ENCODE measurements at places on chromosomes 2 and 18.
A peak's percentile ranks its signal among the peaks of the same experiment; 100 is the strongest.

DNA sequence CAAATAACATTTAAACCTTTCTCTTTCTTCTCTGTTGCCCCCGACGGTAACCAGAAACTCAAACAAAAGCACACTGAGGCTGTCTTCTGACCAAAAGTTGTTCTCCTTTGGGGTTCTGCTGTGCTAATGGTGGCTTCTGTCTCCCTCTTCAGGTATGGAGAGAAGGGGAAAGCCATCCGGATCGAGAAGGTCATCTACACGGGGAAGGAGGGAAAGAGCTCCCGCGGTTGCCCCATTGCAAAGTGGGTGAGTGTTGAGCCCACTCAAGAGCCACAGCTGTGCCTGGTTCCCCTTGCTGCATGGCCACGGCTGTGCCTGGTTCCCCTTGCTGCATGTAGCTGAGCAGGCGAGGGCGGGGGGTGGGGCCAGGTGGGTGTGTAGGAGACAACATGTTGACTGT, 67.4 kb downstream of the BOLA3 start:
- DNase-seq, result no peak

- DNase-seq, result no peak
These were observed 22.7 kb upstream of the PKDCC start for GRCh38 chr2:42025151-42025582.

DNA sequence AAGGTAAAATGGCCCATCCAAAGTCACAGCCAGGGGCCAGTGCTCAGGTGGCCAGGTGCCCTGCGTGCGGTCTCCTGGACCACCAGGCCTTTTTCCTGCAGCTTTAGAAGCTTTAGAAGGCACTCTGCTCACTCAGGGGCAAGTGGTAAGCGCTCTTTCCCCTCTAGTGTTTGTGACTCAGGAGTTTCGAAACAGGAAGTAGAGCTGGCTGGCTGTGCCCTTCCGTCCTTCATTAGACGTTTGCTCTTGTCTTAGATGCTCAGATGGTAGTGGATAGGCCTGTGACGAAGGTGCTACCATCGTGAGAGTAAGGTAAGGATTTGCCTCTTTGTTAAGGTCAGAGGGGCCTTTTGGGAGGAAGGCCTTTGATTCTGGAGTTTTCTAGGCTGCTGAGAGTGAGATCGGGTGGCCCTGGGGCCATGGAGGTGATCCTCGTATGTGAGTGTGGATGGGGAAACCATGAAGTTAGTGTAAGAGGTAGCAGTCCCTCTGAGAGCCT, at the start of gene CASP8:
Gene CASP8, plus strand, starts transcription at position 235 of the 499 bp plus-strand sequence. CDS start 5,951 bp downstream, outside the sequence.
- DNase-seq, result peak; percentile 18

GRCh38 chr2:241797441-241798080, 11.4 kb upstream of the NEU4 start:
- no peak for DNase-seq

- no peak for DNase-seq
These were observed 321.8 kb downstream of the RPRM start for GRCh38 chr2:153156743-153157142.

DNA sequence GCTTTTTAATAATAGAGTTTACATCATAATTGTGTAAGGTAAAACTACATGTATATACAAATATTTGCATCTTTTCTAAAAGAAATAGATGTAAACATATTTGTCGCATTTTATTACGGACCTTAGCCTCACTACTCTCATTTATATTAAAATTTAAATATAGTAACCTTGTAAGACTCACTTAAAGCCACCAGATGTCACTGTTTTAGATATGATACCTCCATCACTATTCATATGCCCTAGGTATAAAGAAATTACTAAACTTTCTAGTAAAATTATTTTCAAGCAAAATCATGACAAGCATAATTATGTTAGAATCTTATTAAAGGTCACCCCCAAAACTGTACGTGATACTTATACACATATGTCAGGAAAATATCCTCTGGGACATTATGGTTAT, 674.3 kb upstream of the REG3G start:
- DNase-seq, result no peak

DNA sequence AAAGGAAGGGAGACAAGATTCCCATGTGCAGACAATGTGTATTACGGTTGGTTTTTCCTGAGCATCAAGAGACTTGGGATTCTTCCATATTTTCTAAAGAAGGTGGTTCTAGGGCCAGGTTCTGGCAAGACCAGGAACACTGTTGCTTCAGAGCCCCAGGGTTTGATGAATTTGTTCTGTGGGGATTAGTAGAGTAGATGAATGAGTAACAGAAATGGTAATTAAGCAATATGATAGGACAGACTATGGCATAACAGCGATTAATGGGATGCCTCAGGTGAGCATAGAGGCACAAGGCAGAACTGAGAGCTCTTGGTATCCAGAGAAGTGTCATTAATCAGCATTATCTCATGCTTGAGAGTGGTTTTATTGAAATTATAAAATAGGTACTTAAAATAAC, 82.8 kb upstream of the PNPT1 start:
- DNase-seq, result no peak

- DNase-seq, result no peak
These were observed 81.7 kb upstream of the REV1 start for GRCh38 chr2:99571533-99571932.

DNA sequence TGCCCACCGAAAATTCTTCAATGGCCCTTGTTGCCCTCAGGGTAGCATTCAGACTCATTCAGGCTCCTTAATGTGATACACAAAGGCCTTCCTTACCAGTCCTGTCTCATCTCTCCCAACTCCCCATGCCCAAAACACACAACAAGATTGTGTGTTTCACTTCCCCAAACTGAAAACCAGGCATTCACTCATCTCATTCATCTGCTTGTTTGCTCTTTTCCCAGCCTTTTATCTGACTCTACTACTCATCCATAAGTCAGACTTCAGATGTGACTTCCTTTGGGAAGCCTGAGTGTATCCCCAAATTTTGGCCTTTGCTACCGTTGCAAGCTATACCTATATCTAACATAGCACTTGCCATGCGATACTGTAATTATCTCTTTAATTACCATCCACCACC, 9.7 kb upstream of the SLC39A10 start:
- no peak for DNase-seq

- DNase-seq, result no peak
These were observed 936.9 kb upstream of the CELF4 start for GRCh38 chr18:38502539-38502938.

DNA sequence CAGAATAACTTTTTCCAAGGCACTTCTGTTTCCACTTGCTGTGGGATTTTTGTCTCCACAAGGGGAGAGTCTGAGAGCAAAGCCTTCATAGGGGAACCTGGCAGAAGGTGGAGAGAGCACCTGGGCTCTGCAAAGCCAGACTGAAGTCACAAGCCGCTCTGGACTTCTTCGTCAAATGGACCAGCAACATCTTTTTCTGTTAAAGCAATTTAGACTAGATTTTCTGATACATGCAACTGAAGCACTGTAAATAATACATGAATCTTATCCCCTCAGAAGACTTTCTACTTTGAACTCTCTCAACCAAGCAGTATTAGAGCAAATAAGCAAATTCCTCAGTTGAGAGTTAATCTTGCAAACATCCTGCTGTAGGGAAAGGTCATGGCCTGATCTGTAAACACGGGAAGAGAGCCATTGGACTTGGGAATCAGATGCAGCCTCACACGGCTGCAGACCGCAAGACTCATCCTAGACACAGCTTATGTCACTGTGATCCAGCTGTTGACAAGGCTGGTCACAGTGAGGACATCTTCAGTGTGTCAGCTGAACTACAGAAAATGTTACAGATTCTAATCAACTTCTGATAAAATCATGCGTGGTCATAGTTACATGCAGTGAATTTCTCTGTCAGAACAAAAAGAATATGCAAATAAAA, 3.2 kb downstream of the SH3YL1 start:
- no peak for DNase-seq

Data from activated CD4-positive, alpha-beta T cell treated with anti-CD3 and anti-CD28 coated beads, Interleukin-2, amount 50 U/mL, for 24 hours (primary cell).